ENCODE measurements at places on chromosomes 7 and 10.

DNA sequence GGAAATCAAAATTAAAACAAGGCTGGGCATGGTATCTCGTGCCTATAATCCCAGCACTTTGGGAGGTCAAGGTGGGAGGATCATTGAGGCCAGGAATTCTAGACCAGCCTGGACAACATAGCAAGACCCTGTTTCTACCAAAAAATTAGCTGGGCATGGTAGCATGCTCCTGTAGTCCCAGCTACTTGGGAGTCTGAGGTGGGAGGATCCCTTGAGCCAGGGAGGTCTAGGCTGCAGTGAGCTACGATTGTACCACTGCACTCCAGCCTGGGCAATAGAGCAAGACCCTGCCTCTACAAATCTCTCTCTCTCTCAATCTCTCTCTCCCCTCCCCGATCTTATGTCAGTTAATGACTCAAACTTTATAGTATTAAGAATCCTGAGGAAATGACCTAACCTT is 3.8 kb downstream of the KPNA7 start:
- no peak for DNase-seq

DNA sequence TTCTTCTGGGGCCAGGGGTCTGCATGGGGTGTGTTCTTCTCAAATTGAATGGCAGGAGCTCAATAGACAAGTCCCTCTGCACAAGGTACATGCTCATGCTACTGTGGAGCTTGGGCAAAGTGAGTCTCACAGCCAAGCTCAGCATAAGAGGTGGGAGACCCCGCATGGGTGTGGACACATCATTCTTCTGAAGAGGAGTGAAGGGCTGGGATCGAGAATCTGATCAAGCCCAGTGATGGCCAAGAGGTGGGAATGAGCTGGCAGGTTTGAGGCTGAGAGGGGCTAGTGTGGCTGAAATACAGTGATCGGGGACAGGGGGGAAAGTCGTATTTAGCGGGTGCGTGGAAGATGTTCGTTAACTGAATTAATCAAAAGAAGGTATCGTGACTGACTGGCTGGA is 32.6 kb downstream of the CDH23 start:
- no peak for DNase-seq

DNA sequence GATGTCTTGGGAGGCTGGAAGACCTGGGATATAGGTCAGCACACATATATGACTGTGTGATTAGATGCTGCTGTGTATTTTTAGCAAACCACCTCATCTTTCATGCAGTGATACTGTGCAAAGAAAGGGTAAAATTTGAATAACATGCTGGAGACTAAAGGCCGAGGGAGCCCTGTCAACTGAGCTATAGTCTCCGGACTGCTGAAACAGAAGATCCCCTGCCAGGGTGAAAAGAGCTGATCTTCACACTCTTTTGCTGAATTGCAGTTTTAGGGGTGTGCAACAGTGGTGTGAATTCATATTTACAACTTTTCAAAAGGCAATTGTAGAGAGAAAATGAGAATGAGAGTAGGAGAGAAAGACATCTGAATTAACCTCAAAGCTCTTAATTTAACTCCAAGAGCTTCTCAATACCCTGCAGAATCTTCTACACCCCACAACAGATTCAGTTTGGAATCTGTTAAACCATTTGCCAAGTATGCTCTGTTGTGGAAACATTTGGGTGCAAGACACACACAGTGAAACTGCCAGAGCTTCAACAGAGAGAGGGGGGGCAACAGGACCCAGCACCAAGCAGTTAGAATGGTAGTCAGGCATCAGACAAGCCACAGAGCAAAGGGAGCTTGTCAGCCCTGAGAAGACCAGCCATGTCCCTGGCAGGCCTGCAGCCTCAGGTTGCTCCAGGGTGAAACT is 190.1 kb upstream of the STK17A start:
- no peak for DNase-seq

- DNase-seq = no peak
These were observed 10.6 kb downstream of the CPA4 start for GRCh38 chr7:130303551-130303950.

- no peak for DNase-seq
These were observed 306.7 kb downstream of the GPR158 start for GRCh38 chr10:25481467-25481866.

GRCh38 chr7:84536271-84536870 is 341.8 kb upstream of the SEMA3A start:
- no peak for DNase-seq

DNA sequence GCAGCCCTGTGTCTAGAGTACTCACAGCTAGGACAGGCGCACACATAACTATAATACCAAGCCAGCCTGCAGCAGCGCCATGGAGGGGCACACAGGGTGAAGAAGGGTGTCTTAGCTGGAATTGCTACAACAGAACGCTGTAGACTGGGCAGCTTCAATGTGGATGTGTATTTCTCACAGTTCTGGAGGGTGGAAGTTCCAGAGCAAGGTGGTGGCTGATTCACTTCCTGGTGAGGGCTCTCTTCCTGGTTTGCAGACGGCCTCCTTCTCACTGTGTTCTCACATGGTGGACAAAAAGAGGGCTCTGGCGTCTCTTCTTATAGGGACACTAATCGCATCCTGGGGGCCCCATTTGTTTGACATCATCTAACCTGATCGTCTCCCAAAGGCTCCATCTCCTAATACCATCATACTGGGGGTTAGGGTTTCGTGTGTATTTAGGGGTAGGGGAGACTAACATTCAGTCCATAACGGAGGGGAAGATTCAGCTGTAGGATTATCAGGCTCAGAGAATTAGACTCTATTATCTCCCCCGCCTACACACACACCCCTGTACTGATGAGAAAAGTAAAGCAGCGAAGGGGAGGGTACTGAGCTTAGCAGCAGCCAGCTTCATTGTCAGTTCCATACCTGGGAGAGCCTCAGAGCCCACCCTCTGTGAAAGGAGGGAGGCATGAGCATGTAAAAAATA is 289.1 kb downstream of the CCDC3 start:
- no peak for DNase-seq

DNA sequence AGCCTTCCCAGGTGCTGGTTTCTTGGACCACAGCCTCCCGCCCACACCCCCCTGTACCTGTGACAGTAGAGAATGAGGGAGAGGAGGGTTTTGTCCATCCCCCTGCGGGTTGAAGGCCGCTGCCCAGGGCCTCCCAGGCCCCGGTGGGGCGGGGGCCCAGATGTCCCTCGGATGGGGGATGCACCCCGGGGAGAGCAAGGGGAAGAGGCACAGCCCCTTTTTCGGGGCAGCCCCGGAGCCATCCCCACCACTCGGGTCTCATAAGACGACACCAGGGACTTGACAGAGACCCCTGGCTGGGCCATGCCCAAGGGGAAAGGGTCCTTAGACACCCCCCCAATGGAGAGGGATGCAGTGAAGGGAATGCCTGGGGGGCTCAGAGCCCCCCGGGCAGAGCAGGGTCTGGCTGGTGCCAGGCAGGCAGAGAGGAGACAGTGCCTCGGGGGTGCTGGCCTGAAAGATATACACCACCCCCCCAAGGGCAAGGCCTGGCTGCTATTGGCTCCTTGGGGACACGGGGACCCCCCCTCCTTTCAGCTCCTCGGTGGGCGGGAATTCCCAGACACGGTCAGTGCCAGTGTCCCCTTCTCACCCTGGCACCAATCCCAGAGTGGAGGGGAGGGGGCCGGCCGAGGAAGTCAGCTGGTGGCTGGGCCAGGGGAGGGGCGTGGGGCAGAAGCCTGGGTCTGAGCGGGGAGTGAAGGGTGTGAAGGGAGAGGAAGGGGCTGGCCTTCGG is 3.7 kb upstream of the SPACDR start:
- no peak for DNase-seq

- no peak for DNase-seq
These were observed 12.5 kb downstream of the PRF1 start for GRCh38 chr10:70589762-70590654.

- peak; percentile 83 for DNase-seq
These were observed 9.2 kb downstream of the ITPRIP start for GRCh38 chr10:104328896-104329710.

- no peak for DNase-seq
These were observed 26.5 kb downstream of the RNF32 start for GRCh38 chr7:156667110-156667426.

GRCh38 chr10:20228729-20229128 is 412.5 kb downstream of the PLXDC2 start:
- DNase-seq = no peak

DNA sequence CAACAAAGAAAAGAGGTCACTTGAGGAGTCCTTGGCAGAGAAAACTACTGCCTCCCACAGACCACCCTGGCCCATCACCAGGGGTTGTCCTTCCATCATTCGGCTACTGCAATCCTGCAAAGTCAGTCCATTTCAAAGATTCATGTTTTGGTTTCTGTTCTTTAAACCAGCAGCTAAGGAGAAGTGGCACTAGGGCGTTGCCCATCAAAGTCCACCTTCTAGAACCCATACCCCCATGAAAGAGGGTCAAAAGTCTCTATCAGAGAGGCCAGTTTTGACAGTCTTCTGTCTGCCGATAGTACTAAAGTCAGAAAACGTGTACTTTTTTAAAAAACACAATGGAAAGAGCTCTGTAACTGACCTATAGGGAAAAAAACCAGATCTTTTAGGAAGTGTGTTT is 14.4 kb downstream of the CCDC6 start:
- DNase-seq = no peak

- no peak for DNase-seq
These were observed at the start of gene FUOM for GRCh38 chr10:133357285-133358161. Gene FUOM, minus strand, starts transcription at chr10:133358019. Its CDS starts 12 bp downstream, at chr10:133358007.

GRCh38 chr10:33031171-33031570 is 73.1 kb upstream of the ITGB1 start:
- DNase-seq = no peak

DNA sequence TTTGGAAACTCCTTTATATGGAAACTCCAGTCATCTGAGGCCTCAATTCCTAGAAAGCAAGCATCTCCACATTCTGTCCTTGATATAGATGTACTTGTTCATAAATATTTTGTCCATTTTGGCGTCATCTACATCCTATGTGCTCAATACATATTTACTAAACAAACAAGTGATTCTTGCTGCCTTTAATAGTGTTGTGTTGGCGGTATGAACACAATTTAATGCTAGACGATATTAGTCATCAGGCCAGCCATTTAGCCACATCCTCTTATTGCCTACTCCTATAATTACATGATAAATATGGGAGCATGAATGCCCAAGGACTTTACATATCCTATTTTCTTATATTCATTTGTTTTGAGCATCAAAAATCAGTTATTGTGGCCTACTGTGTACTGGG is 18.5 kb upstream of the IFRD1 start:
- DNase-seq = no peak

- no peak for DNase-seq
These were observed 673.9 kb upstream of the ANKRD30A start for GRCh38 chr10:36451391-36451970.

DNA sequence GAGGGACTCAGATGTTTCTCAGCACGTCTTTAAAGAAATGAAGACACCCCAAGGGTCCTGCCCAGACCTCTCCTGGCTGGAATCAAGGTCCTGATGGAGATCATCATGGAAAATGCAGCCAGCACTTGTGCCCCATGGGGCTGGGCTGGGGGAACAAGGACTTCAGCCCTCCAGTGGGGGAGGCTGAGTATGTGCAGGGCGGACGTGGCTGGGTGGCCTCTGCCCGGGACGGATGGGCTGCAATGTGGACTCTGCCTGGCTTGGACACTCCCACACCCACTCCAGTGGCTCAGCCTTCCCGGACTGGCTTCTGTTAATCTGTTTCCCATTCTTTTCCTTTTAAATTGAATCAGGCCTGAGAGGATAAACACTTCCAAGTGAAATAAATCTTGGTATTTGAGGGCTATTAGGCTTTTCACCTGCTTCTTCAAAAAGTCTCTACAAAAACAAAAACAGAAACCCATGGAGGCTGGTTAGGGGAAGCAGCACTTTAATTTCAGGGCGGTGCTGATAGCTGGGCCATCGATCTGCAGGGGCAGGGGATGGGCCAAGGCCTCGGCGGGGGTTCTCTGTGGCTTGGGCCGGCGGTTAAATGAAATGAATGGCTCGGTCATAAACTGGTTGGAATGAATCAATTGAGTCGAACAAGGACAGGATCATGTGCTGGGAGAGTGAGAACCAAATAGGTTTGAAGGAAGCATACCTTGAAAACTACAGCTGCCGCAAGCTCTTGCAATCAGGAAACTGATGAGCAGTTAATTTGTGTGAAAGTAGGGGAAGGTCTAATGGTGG is 51.4 kb downstream of the ADARB2 start:
- no peak for DNase-seq

DNA sequence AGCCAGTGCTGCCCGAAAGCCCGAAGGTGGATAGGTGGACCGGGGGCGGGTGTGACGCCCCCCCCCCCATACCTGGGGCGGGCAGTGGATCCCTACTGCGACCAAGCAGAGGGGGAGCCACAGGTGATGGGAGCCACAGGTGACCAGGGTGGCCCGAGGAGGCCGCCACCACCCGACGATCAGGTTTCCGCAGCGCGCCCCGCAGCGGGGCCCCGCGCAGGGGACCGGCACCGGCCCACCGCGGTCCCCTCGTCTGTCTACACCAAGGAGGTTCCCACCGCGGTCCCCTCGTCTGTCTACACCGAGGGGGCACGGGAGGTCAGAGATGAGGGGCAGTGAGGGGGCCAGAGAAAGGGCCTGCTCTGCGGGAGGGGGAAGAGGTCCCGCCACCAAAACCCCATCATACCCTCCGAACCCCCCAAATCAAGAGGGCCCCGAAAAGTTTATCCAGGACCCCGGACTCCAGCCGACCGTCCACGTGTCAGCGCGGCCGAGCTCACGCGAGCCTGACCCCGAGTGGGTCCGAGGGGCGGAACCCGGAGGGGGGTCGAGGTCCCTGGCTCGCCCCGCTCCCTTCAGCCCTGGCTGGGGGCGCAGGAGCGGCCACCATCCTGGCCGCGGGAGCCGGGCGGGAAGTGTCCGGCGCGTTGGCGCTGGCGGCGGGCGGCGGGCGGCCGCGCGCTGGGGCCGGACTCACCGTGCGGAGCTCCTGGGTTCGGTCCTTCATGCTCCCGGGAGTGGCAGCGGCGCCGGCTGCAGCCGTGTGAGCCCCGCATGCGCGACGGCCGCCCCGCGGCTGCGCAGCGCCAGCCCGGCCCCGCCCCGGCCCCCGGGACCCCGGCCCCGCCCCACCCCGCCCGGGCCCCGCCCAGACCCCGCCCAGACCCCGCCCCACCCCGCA is at the start of gene STX1A:
STX1A (minus strand) TSS at position 765 of the 901 bp plus-strand sequence; CDS start at position 727, 38 bp downstream.
- peak; percentile 69 for DNase-seq

- DNase-seq = no peak
These were observed 11.6 kb downstream of the FAM204A start for GRCh38 chr10:118330295-118331076.

DNA sequence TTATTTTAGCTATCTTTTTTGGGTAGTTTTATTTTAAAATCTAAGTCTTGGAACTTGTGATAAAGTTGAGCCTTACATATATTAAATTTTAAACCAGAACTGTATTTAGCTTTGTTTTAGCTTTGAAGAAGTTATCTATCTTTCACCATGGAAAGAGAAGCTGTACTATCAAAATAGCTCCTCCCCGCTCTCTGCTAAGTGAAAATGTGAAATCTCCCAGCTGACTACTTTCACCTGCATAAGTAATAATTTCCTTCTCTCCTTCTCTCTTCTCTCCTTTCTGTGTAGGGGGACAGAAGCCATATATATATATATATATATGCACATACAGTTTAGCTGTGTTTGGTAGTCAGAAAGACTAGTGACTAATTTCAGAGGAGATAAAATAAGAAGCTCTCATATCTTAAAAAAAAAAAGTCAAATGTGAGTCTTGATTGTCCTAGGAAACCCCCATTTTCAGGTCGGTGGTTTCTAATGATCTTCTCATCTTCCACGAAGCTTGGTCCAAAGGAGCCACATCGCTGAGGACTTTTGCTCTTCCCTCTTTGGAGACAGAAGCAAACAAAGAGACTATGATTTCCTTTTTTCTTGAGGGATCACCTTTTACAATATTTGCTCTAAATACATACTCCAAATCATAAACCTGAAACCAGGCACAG is 30.6 kb upstream of the GDI2 start:
- no peak for DNase-seq

GRCh38 chr10:30098629-30099028 is 39.2 kb upstream of the JCAD start:
- DNase-seq = no peak
